ENCODE measurements at places on chromosomes 13 and 19. TPM values are rescaled to one million over a fixed set of nuclear protein-coding genes. Genes with fewer than 3 reads are reported as not detected.

DNA sequence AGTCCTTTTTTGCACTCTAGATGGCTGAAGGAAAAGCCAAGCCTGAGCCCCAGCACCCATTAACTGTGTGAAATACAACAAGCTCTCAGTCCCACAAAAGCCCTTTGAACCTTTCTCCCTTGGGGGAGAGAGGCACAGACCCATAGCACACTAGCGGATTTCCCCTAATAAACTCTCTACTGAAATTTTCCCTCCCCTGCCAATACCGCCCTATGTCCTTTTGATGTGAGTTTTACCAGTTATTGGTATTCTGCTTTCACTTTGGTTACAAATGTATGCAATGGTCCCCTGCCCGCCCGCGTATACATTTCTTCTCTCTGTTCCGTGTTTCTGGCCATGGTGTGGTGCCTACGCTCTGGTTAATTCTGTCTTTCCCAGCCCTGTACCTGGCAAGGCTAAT is 54.0 kb upstream of the MYO16 start:
- DNase-seq = no peak

GRCh38 chr19:18414504-18415177 is 4.6 kb upstream of the SSBP4 start:
- peak; percentile 64 for DNase-seq

GRCh38 chr19:41940731-41941409 is 12.6 kb upstream of the ERFL start:
- no peak for DNase-seq

DNA sequence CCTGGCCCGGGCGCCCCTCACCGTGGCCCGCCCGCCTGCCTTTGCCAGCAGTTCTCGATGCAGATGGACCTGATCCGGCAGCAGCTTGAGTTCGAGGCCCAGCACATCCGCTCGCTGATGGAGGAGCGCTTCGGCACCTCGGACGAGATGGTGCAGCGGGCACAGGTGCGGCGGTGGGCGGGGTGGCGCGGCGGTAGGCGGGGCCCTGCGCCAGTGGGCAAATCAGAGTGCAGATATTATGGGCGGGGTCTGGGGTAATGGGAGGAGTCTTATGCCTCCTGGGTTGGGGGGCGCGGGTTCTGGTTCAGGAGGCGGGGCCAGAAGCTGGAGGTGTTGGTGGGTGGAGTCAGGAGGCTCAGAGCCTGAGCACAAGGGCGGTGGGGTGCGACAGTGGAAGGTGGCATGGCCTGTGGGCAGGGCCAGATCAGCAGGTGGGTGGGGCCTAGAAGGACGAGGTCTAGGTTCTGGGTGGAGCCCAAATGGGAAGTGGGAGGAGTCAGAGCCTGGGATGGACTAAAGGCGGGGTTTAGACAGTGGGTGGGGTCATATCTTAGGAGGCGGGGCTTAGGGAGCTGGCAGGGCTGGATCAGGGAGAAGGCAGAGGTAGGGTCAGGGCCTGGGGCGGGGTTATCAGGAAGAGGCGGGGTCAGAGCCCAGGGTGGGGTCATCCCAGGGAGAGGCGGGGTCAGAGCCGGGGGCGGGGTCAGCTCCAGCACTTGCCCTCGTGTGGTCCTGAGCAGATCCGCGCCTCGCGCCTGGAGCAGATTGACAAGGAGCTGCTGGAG is 5.6 kb downstream of the APC2 start:
- peak; percentile 63 for DNase-seq

- DNase-seq = no peak
These were observed at the start of gene PODNL1 for GRCh38 chr19:13938301-13939064. Gene PODNL1, minus strand, starts transcription at chr19:13938417. Its CDS starts 236 bp downstream, at chr19:13938181.

DNA sequence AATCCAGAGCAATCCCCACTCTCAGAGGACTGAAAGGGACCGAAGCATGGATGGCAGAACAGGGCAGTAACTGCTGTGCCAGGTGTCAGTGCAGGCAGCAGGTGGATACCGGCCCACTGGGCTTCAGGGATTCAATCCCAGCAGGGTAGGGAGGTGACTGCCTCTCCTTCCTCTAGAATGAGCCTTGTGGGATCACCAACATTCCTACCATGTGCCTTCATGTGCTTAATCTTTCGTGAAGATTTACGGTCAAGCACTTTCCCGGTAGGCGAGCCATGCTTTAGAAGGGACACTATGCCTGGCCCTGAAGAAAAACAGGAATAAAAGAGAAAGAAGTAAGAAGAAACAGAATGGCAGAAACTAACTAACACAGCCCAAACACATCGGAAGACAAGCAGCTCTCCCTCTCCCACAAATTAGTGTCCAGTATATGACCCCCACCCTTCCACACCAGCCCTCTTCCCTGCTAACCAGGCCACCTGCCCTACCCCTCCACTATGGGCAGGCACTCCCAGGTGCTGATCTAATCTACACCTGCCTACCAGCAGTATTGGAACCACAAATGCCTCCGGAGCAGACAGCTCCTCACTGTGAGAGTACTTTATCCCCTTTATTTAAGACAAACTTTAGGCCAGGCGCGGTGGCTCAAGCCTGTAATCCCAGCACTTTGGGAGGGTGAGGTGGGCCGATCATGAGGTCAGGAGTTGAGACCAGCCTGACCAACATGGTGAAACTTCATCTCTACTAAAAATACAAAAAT is 162.5 kb downstream of the NUFIP1 start:
- no peak for DNase-seq

- peak; percentile 68 for DNase-seq
These were observed at the start of gene ZNF415 for GRCh38 chr19:53132141-53132991. Gene ZNF415, minus strand, starts transcription at chr19:53132910. Its CDS starts 10,234 bp downstream, at chr19:53122676.

GRCh38 chr19:19642506-19643157 is 825 bp downstream of the GMIP start:
- DNase-seq = peak; percentile 57

- DNase-seq = no peak
These were observed 2545.3 kb downstream of the PCDH9 start for GRCh38 chr13:64684685-64685431.

GRCh38 chr13:72293206-72293605 is 426.2 kb upstream of the DACH1 start:
- DNase-seq = no peak

- DNase-seq = no peak
These were observed 23.7 kb downstream of the ZNF175 start for GRCh38 chr19:51594774-51595109.

- DNase-seq = no peak
These were observed 9.5 kb downstream of the ACTMAP start for GRCh38 chr19:40740747-40741146.

DNA sequence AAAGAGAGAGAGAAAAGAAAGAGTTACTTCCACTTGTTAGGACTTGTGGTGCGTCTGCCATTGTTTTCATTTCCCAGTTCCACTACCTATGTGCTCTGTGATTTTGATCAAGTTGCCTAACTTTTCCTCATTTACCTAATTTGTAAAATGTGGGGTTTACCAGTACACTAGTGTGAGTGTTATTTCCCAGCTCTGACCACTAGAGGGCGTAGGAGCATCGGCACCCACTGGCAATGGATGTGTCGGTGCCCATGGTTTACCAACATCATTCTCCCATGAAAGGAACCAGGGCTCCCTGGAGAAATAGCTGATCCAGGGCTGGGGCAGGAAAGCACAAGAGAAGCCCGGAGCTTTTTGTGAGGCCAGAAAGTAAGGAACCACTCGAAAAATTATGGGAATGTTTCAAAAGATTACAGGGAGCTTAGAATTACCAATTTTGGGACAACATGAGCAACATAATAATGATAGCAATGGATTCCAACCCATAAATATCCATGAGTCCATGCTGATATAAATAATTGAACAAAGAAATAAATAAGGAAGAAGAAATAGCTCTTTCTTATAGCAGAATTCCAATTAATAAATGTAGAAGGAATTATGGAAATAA is 15.1 kb upstream of the CEACAM4 start:
- peak; percentile 49 for DNase-seq

DNA sequence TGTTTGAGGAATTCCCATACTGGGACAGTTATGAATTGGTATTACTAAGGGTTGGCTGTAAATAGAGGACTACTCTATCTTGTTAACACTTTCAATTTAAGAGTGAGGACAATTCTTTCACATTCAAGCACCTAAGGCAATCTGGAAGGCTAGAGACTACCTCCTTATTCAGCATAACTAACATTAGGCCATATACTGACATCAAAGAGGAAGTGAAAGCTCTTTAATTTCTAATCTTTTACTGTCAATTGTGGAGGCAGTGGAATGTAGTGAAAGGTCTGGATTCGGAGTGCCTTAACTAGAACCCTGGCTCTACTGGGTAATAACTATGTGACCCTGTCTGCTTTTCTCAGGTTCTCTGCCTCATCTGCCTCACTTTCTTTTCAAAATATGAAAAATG is 134.0 kb downstream of the UFM1 start:
- no peak for DNase-seq

DNA sequence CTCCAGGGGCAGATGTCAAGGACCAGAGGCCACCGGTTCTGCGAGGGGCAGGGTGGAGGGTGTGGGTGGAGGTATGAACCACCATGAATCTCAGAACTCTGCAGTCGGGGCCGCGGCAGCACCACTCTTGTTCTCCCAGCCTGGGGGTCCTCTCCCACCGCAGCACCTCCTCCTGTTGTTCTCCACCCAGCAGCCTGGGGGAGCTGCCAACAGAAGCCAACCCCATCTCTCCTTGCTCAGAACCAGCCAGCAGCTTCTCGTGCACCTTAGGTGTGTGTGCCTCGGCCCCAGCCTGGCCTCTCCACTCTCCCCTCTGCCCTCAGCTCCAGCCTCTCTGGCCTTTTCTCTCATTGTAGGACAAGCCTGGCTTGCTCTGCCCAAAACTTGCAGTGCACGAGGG is 31.9 kb upstream of the CCNE1 start:
- DNase-seq = no peak

GRCh38 chr13:63741029-63741813 is 2325.6 kb upstream of the PCDH20 start:
- DNase-seq = no peak

Gene RAB4B
- total RNA-seq = 53.1 TPM

Gene TTC9B
- total RNA-seq = not detected

Gene HCN2
- total RNA-seq = 1.0 TPM

Gene SULT2B1
- total RNA-seq = not detected

Gene CD320
- total RNA-seq = 38.4 TPM

Gene C1QTNF9B
- not detected for total RNA-seq

Gene CYP4F12
- 2.4 TPM for total RNA-seq

Gene PCDH17
- not detected for total RNA-seq

Gene ZNF493
- total RNA-seq = 39.4 TPM

Gene ZNF850
- 17.6 TPM for total RNA-seq

Gene KLK1
- total RNA-seq = 1.4 TPM
